ENCODE measurements at places on chromosomes 12 and 14.

- no peak for DNase-seq
These were observed 462.5 kb downstream of the NAV3 start for GRCh38 chr12:78293059-78293686.

GRCh38 chr14:59564366-59564765 is 12.2 kb downstream of the CCDC175 start:
- no peak for DNase-seq

- DNase-seq: no peak
These were observed 215.5 kb downstream of the C12orf50 start for GRCh38 chr12:87813476-87814234.

- no peak for DNase-seq
These were observed 104.9 kb downstream of the PDZRN4 start for GRCh38 chr12:41293011-41293410.

- no peak for DNase-seq
These were observed 82.1 kb upstream of the SSTR1 start for GRCh38 chr14:38125481-38126037.

DNA sequence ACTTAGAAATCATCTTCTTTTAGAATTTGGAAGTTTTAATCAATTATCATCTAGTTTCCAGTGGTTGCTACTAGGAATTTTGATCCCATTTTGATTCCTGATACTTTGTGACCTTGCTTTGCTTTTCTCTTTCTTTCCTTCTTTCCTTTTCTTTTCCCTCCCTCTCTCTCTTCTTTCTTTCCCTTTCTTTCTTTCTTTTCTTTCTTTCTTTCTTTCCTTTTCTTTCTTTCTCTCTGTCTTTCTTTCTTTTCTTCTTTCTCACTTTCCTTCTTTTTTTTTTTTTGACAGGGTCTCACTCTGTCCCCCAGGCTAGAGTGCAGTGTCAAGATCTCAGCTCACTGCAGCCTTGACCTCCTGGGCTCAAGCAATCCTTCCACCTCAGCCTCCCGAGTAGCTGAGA is 81.5 kb upstream of the OSBPL8 start:
- no peak for DNase-seq

DNA sequence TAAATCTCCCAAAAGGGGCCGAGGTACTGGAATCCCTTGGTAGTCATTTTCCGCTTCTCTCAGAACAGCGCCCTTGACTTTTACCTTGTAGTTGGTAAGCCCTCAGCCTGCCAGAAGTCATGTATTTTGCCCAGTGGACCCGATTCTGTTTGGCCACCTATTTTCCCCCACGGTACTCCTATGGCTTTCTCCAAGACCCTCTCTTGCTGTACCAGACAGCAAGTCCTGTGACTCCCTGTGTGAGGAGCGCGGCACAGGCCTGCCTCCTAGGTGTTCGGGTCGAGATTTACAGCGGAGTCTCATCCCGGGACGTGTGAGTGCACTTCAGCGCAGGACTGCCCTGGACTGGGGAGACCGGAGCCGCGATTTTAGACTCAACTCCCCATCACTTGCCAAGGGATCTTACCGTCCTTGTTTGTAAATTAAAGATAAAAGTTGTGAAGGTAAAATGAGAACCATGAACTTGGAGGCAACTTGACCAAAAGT is 1.1 kb upstream of the MBD6 start:
- no peak for DNase-seq

DNA sequence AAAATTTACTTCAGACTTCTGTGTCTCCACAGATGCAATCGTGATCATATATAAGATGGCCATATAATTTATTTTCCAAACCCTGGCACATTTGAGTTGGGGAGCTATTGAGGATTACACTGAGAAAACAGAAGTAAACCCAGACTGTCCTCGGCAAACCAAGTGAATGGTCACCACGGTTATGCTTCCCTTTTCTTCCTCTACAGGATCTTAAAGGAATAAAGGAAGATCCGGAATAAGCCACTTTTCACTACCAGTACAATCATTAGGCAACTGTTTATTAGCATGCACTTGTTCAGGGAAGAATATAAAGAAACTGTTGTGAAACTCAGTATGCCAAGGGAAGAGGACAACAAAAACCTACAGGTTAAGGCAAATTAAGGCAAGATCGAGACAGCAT is 27.6 kb downstream of the SBNO1 start:
- DNase-seq: no peak

- no peak for DNase-seq
These were observed 23.2 kb upstream of the MAGOHB start for GRCh38 chr12:10636611-10637010.

GRCh38 chr14:57383125-57383745 is 7.2 kb upstream of the NAA30 start:
- DNase-seq: no peak

GRCh38 chr12:58502841-58503240 is 417.5 kb downstream of the LRIG3 start:
- DNase-seq: no peak

DNA sequence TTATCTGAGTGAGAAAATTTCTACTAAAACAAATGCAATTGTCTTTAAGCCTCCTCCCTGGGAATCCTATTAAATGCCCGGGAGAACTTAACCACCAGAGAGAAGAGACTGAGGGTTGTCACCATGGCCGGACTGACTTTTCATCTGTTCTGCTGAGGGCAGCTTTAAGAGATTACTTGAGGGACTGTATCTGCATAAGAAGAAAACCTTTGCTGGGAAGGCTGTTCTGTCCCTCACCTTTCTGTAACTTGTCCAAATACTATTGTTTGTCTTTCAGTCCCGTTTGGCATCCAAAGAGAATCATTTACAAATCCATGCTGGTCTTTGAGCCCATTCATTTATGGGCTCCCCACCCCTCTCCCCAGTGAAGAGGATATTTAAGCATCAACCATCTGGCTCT is 306.3 kb upstream of the FLRT2 start:
- no peak for DNase-seq

All from stimulated activated CD4-positive, alpha-beta T cell treated with anti-CD3 and anti-CD28 coated beads, Interleukin-15, amount 100 ng/mL, for 1 hour (primary cell).